ENCODE measurements at places on chromosomes 16 and 17.

DNA sequence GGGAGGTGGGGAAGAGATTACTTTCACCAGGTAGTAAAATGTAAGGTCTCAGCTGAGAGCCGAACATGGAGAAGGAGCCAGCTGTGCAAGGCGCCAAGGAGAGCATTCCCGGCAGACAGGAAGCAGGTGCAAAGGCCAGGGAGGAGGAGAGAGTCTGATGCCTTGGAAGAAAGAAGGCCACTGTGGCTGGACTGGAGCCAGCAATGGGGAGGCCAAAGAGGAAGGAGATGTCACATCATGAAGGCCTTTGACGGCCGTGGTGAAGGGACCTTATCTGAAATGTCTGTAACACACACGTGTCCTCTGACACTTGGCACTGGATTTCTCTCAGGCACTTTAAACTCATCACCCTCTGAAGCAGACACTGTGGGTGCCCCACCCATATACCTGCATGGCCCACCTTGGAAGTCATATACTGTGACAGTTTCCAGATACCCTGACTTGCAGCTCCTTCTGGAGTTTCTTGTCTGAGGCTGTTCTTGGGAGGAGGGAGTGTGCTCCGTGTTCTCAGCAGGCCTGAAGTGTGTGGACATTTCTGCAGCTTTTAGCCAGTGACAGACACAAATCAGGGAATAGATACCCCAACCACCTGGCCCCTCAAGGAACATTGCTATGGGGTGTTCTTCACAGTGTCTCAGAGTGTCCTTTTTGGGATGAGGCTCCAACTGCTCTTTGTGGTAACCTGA is 1.9 kb upstream of the SLC5A2 start:
- DNase-seq = no peak

DNA sequence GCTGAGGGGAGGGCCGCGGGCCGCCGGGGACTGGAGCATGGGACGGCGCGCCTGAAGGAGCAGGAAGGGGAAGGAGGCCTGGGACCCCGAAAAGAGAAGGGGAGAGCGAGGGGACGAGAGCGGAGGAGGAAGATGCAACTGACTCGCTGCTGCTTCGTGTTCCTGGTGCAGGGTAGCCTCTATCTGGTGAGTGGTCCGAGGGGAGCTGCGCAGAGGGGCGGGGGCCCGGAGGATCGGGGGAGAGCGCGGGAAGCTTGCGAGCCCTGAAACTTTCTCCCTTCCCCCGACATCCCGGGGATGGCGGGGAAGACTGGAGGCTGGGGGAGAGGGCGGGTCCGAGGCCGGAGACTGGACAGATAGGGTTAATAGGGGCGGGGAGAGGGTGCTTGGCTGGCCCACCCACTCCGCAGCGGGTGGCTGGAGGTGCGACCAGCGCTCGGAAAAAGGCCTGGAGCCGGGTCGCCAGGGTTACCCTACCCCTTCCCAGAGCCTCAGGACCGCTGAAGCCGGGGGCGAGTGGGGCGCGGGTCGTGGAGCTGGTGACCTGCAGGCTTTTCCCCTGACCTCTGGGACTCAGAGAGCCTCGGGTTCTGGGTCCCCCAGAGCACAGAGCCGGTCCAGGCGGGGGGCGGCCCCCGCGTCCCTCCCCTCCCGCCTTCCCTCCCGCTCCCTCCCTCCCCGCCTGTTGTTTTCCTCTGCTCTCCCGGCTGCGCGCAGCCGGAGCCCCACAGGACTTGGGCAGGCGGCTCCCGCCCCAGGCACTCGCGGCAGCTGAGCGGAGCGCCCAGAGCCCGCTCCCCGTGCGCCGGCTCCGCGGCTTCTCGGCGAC is 631 bp downstream of the NXPH3 start:
- no peak for DNase-seq

GRCh38 chr17:4509401-4509800 is 10.7 kb downstream of the SPNS2 start:
- DNase-seq = no peak

- DNase-seq = no peak
Observed at GRCh38 chr16:6946802-6947201, 385.8 kb upstream of the RBFOX1 start.

DNA sequence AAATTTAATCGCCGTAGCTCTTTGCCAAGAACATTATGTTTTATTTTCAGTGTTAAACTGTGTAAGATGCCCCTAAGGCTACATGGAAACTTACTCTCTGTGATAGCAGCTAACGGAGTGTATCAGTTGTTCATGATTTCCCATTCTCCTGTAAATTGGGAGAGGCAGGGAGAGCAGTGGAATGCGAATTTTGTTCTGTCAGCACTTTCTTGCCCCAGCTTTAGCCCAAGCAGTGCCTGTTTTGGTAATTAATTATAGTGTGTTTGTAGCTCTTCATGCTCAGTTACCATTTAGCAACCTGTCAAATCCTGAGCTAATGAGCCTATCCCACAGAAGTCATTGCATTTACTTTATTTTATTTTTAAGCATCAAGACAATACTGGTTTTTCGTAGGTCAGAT is 475.1 kb upstream of the RBFOX1 start:
- DNase-seq = no peak

DNA sequence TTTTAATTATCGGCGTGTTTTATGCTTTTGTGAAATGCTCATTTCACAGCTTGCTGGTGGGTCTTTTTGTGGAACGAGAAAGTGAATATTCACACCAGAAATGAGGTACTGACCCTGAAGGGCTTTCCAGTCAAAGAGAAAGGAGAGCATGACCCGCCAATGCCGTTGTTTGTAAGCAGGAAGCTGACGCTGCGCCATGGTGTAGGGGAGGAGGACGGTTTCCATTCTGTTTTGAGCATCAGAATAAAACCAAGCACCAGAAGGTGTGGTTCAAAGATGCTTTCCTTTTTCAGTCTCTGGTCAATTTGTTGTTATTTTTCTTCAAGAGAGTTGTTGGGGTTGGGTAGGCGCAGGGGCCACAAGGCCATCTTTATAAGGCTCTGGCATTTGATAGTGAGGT is 669.3 kb downstream of the WWOX start:
- no peak for DNase-seq

GRCh38 chr16:57556941-57557541 is 14.6 kb downstream of the ADGRG5 start:
- DNase-seq = no peak

- no peak for DNase-seq
Observed at GRCh38 chr17:56111706-56112485, 41.4 kb upstream of the ANKFN1 start.

GRCh38 chr16:66087308-66087707 is 279.2 kb upstream of the CDH5 start:
- no peak for DNase-seq

- DNase-seq = no peak
Observed at GRCh38 chr16:53492503-53492902, 10.5 kb downstream of the AKTIP start.

DNA sequence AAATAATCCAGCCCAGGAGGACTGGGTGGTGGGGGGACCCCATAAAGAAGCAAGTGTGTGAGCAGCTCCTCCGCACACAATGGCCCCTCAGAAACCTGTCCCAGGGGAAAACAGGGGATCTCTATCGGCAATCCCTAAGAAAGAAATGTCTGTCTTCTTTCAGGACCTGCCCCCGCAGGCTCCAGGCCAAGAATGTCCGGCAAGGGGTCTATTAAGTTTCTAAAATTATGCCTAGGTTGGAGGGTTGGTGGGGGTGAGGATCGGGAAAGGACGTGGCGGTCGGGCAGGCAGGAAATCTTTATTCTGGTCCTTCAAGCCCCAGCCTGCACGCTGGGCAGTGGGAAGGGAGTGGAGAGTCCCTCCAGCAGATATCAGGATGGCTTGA is 23.4 kb upstream of the LITAF start:
- no peak for DNase-seq

- no peak for DNase-seq
Observed at GRCh38 chr17:29048440-29049368, 5.8 kb downstream of the PIPOX start.

- no peak for DNase-seq
Observed at GRCh38 chr17:50797135-50797810, 30.0 kb upstream of the ANKRD40CL start.

DNA sequence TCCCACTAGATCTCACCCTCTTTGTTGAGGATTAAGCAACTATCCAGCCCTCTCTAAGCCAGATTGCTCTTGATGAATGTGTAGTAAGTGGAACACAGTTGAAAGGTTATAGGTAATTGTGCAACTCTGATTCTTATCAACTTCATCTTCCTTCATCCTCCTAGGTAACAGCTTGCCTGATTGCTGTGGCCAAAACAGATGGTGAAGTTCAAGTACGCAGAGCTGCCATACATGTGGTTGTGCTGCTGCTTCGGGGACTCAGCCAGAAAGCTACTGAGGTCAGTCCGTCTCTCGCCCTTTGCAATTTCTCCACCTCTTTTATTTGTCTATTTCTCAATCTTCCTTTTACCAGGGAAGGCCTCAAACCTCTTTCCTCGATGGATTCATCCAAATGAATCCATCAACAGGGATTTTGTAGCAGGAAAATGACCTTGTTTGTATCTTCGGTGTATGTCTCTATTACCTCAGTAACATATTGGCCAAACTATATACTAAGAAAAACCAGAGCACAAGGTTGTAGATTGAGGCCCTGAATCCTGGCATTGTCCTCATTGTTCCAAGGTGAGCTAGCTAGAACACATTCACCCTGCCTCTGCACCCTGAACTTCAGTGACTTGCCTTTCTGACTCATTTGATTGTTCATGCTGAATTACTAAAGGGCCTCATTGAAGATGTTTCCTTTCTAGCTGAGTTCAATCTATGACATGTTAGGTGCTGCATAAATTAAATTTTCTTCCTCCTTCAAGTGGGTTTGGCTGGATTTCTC is 65.1 kb upstream of the HAS3 start:
- no peak for DNase-seq

DNA sequence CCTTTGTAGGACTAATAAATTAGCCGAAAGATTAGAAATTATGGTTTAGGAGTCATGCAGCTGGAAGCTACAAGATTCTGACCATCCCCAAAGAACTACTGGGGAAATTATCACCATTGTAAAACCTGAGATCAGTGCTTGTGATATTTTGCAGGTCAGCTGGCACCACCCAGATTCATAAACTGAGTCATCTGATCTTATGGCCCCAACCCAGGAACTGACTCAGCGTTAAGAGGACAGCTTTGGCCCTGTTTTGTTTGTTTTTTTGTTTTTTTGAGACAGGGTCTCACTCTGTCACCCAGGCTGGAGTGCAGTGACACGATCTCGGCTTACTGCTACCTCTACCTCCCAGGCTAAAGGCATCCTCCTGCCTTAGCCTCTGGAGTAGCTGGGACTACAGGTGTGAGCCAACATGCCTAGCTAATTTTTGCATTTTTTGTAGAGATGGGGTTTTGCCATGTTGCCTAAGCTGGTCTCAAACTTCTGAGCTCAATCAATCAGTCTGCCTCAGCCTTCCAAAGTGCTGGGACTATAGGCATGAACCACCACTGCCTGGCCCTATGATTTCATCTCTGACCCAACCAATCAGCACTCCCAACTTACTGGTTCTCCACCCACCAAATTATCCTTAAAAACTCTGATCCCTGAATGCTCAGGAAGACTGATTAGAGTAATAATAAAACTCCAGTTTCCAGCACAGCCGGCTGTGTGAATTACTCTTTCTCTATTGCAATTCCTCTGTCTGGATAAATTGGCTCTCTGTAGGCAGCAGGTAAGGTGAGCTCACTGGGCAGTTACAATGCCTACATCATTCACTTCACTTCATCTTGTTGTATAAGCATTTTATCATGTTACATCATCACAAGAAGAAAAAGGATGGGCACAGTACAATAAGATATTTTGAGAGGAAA is 79.4 kb upstream of the KSR1 start:
- no peak for DNase-seq

DNA sequence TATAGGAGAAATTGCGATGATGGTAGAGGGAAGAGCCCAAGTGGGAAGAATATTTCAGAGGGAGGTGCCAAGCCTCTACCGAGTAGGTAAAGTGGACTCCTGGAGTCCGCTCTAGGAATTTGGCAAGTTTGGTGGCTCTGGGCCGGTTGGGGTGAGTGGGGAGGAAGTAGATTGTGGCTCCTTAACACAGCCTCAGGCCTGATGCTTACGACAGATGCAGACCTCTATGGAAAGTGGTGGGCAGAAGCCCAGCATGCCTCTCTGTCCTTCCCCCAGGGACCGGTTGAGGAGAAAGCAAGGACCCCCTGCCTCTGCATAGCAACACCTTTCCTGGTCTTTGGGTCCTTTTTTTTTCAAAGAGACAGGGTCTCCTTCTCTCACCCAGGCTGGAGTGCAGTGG is 55.9 kb upstream of the SIAH1 start:
- DNase-seq = no peak

DNA sequence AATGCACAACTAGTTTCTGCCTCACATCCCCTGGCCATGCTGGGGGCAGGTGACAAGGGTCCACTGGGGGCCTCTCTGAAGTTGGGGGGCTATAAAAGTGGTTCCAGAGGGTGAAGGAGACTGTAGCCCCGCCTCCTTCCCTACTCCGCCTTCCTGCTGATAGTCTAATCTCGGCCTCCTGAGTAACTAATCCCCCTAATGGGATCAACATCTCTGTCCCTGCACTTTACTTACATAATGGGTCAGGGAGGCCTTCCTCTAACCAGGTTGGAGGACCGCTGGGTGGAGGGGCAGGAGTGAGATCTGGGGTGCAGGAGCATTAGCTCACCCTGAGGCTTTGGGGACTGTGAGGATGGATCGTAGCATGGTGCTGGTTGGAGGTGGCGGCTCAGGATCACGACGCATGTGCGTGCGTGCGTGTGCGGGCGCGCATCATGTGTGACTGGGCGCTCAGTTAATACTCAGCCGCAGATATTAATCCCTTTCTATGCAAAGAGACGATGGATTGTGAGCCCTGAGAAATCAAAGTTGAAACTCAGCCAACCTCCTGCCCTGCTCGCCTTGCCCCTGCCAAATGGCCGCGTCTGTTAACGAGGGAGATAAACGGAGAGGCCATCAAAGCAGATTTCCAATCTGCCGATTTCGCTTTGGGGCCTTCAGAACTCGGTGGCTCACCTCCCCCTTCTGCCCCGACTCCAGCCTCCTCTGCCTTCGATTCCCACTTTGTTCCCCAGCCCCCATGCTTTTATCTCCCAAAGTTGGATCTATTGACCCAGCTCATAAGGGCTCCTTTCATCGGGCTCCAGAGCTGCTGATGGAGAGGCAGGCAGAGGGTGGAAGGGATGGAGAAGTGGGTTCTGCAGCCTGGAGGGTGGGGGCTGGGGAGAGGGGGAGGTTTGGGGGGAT is 107.3 kb downstream of the SDK2 start:
- no peak for DNase-seq

DNA sequence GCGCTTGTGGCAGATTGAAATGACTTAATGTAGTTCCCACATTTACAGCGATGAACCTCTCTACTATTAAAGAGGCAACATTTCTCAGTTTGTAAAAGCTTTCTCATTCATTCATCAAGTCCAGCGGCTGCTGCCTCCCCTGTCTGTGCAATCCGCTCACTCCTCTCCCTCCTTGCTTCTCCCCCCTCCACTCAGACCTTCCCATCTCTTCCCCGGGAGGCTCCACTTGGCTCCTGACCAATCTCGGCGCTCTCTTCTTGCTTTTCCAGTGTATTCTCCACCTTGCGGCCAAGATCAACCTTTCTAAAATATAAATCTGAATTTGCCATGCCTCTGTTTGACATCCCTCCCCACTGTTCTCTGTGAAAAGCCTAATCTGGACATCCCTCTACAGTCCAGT is 117.5 kb downstream of the ASIC2 start:
- no peak for DNase-seq

DNA sequence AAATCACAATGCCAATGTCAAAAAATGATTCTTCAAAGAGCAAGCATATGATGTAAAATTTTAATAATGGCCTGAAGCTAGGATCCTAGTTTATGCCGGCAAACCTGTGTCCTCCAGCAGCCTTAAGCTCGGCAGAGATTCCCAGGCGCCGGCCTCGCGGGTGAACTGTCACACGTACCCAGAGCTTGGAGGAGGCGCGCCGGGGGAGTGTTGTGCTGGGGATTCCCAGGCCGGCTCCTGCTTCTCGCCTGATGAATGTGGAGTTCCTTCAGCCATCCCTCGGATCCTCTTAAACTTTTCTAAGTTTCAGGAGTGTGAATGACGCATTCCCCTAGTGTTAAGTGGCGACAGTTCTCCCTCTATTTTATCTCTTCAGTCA is 19.1 kb upstream of the NTN1 start:
- no peak for DNase-seq

All from stimulated activated CD4-positive, alpha-beta T cell treated with anti-CD3 and anti-CD28 coated beads, Interleukin-4, amount 100 ng/mL, for 48 hours (primary cell).